Activated T-helper 1 cell treated with anti-CD3 and anti-CD28 coated beads, Interleukin-12 subunit alpha, Interleukin-12 subunit beta, Interleukin-2, Interleukin-4 antibody, amounts not matched to agents 30 ng/mL and 10 ng/mL and 1 ng/mL, durations not matched to agents 14 hours and 24 hours and 36 hours (primary cell): ENCODE measurements at places on chromosomes 1 and 21. TPM values are rescaled to one million over a fixed set of nuclear protein-coding genes. Genes with fewer than 3 reads are reported as not detected.
A peak's percentile ranks its signal among the peaks of the same experiment; 100 is the strongest.

DNA sequence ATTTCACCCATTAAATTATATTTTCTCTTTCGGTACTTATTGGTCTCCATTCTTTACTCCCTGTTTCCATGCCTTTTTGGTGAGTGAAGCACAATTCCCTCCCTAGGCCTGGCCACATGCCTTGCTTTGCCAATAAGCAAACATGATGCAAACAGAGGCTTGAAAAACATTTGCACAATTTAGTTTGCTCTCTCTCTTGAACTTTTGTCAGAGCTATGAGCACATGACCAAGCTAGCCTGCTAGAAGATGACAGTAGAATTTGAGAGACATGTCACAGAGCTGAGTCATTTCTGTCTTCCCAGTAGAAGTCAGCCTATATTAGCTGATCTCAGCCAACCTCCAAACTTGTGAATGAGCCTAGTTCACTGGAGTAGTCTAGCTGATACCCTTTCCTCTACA lies 24.6 kb downstream of the ANGPTL3 start:
- no peak for DNase-seq
- peaks cover 1% of the 10 kb centered on the region for H3K36me3 ChIP-seq
- H3K27me3 ChIP-seq = no peaks in the 10 kb centered on the region
- H3K27ac ChIP-seq = no peak overlapping the region

Gene HNRNPU
- total RNA-seq = 566 and 573 TPM in 2 replicates

Gene SPRR2B
- total RNA-seq = not detected in 2 replicates

DNA sequence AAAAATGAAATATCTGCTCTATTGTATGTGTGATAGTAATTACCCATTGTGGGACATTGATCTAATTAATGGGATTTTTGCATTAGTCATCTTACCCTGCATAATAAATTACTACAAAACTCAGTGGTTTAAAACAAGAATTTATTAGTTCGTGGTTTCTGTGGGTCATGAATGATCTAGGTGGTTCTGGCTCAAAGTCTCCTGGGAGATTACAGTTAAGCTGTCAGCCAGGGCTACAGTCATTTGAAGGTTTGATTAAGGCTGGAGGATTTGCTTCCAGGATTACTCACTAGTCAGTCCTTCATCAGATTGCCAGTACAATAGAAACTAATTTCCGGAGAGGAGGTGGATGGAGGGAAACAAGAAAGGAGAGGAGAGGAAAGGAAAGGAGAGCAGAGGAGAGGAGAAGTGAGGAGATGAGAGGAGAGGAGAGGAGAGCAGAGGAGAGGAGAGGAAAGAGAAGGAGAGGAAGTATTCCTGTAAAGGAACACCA lies 60.4 kb upstream of the TNFSF4 start:
- no peak overlapping the region for H3K27ac ChIP-seq
- H3K4me3 ChIP-seq = no peak overlapping the region
- no peaks in the 10 kb centered on the region for H3K36me3 ChIP-seq
- H3K4me1 ChIP-seq = no peaks in the 10 kb centered on the region

DNA sequence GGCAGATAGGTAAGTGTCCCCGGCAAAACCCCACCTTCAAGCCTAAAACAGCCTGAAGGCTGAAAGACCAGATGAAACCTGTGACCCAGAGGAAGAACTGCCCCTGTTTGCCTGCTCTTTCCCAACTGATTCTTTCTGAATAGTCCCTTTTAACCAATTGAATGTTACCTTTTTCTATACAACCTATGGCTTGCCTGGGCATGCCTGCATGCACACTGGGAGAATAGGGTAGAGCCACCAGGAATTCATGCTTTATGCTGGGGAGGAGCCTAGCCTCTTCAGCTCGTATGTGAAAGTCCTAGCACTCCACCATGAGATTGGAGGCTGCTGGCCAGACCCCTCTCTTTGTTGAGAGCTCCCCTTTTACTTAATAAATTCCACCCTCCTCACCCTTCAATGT lies 340.0 kb downstream of the PTBP2 start:
- H3K4me3 ChIP-seq = no peak overlapping the region
- H3K27me3 ChIP-seq = no peaks in the 10 kb centered on the region
- H3K36me3 ChIP-seq = no peaks in the 10 kb centered on the region
- H3K27ac ChIP-seq = no peak overlapping the region
- DNase-seq = no peak

DNA sequence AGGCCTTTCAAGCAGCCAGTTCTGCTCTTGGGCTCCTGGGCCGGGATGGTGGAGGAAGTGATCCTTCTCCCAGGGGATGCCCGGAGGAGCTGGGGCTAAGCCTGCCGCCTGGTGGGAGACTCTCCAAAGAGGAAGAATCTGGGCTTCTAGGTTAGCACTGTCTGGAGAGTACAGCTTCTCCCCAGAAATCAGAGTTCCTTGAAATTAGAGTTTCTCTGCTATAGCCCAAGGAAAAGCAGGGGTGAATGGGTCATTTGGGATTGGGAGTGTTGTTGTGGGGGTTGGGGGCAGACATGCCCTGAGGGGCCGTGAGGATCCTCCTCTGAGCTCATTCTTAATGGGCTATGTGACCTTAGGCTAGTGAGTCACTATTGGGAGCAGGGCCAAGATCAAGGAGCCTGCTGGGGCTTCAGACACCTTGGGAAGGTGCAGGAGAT lies 6.5 kb downstream of the LGR6 start:
- H3K4me3 ChIP-seq = no peak overlapping the region
- no peaks in the 10 kb centered on the region for H3K36me3 ChIP-seq
- peaks cover 32% of the 10 kb centered on the region for H3K27me3 ChIP-seq
- no peaks in the 10 kb centered on the region for H3K4me1 ChIP-seq
- H3K27ac ChIP-seq = no peak overlapping the region

Gene HHAT
- 0.67 and 0.73 TPM in 2 replicates for total RNA-seq

Gene NR0B2
- total RNA-seq = not detected in 2 replicates

GRCh38 chr1:8373581-8374241 lies 55.8 kb downstream of the SLC45A1 start:
- DNase-seq = no peak
- H3K27ac ChIP-seq = peak overlapping the region; percentile 44
- H3K36me3 ChIP-seq = peaks cover 2% of the 10 kb centered on the region
- H3K4me3 ChIP-seq = no peak overlapping the region
- no peaks in the 10 kb centered on the region for H3K27me3 ChIP-seq

DNA sequence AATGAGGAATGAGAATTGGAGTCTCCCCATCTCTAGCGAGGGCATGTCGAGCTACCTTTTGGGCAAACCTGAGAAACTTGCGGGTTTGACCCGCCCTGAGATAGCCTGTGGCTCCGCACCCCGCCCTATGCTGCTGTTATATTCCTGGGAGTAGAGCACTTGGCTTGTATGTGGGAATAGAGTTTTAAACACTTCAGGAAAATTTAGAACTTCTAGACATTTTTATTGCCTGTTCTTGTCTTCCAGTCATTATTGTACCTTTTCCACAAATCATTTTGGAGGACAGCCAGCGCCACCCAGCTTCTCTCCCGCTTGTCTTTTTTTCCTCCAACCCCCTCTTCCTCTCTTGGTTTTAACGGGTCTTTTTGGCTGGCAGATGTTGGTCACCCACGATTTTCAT lies 738 bp downstream of the GNPAT start:
- peaks cover 50% of the 10 kb centered on the region for H3K4me1 ChIP-seq
- H3K27me3 ChIP-seq = no peaks in the 10 kb centered on the region
- H3K36me3 ChIP-seq = peaks cover 44% of the 10 kb centered on the region
- peak overlapping the region; percentile 95 for H3K27ac ChIP-seq

DNA sequence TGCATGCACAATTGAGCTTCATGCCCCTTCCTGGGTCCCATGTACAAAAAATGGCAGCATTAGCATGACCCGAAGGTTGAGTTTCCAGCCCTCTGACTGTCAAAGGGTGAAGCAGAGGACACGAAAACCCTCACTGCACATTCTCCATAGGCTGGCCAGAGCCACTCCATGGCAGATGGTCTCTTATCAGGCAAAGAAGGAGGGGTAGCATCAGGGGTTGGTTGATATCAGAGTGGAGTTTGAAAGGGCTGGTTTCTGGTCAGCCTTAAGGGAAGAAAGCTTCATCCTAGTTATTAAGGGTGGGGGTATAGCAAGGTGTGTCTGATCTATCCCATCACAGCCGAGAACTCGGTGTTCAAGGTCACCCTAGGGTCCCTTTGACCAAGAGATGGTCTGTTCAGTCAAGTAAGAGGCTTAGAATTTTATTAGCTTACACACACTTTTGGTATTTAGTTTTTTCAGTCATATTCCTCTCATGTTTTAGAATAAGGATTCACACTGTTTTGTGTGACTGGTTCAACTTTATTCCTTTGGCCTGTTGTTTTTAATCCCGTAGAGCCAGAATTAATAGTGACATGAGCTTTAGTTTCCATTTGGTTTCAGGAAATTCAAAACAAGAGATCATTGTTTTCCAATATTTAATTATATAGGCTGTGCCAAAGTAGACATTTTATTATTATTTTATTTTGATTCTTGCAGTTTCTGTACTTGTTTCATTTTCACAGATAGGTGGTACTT lies 199.9 kb upstream of the FMN2 start:
- no peak for DNase-seq
- no peak overlapping the region for H3K4me3 ChIP-seq
- no peak overlapping the region for H3K27ac ChIP-seq

- H3K36me3 ChIP-seq = peaks cover 23% of the 10 kb centered on the region
- no peak for DNase-seq
- H3K4me1 ChIP-seq = peaks cover 75% of the 10 kb centered on the region
- peak overlapping the region; percentile 78 for H3K27ac ChIP-seq
- no peaks in the 10 kb centered on the region for H3K27me3 ChIP-seq
- no peak overlapping the region for H3K4me3 ChIP-seq
Observed at GRCh38 chr1:100441146-100441545, 88.8 kb downstream of the CDC14A start.

GRCh38 chr21:32611471-32611997 lies 643 bp downstream of the CFAP298 start:
- H3K36me3 ChIP-seq = peaks cover 8% of the 10 kb centered on the region
- H3K27ac ChIP-seq = peak overlapping the region; percentile 93
- peak overlapping the region; percentile 96 for H3K4me3 ChIP-seq
- peaks cover 8% of the 10 kb centered on the region for H3K4me1 ChIP-seq

DNA sequence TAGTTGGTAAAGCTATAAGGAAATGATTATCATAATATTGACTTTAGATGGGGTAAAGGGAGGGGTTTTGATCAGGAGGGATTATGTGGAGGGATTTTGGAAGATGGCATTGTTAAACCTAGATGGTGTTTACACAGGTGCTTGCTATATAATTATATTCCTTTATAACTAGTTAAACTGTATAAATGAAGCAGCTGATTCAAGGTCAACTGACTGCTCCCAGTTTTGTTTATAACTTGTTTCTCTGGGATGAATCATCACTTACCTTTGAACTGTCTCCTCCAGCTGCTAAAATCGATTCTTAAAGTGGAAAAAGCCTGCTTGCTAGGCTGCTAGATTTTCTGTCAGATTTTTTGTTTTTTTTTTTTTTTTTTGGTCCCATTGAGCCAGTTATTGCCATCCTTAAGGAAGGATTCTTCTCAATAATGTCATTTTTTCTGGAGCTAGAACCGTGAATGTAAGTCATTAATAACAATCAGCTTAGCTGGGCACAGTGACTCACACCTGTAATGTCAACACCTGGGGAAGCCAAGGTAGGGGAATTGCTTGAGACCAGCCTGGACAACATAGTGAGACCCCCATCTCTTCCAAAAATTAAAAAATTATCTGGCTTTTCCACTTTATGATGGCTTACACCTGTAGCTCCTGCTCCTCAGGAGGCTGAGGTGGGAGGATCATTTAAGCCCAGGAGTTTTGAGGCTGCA lies 153.2 kb downstream of the PIK3R3 start:
- no peak for DNase-seq
- no peaks in the 10 kb centered on the region for H3K4me1 ChIP-seq
- H3K27me3 ChIP-seq = no peaks in the 10 kb centered on the region

Gene HEYL
- 0.10 TPM in 2 replicates for total RNA-seq

Gene TSPEAR
- total RNA-seq = not detected in 2 replicates

- H3K4me3 ChIP-seq = no peak overlapping the region
- H3K27me3 ChIP-seq = peaks cover 9% of the 10 kb centered on the region
- H3K27ac ChIP-seq = no peak overlapping the region
- H3K36me3 ChIP-seq = no peaks in the 10 kb centered on the region
Observed at GRCh38 chr1:66078412-66078811, 285.7 kb downstream of the PDE4B start.

- no peak overlapping the region for H3K4me3 ChIP-seq
- peaks cover 22% of the 10 kb centered on the region for H3K27me3 ChIP-seq
- no peaks in the 10 kb centered on the region for H3K36me3 ChIP-seq
- DNase-seq = no peak
- H3K4me1 ChIP-seq = peaks cover 7% of the 10 kb centered on the region
- no peak overlapping the region for H3K27ac ChIP-seq
Observed at GRCh38 chr1:87201768-87202167, 126.9 kb upstream of the LMO4 start.

DNA sequence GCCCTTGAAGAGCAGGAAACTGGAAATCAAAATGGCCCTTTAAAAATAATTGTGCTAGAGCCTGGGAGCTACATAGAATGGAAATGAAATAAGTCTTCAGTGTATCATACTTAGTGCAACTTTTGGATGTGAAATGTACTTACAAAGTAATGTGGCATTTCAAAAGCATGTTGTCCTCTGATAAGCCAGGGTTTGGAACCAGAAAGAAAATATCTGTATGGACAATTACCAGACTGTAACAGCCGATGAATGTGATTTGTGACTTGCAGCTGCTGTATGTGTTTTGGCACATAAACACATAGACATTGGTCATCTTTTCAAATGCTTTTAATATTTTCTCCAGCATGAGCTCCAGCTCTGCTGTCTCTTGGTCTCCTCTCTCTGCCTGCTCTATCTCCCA lies 546.4 kb downstream of the OMA1 start:
- peaks cover 3% of the 10 kb centered on the region for H3K27me3 ChIP-seq
- no peaks in the 10 kb centered on the region for H3K36me3 ChIP-seq
- no peak overlapping the region for H3K27ac ChIP-seq
- H3K4me1 ChIP-seq = no peaks in the 10 kb centered on the region
- H3K4me3 ChIP-seq = no peak overlapping the region

- H3K4me3 ChIP-seq = no peak overlapping the region
- no peaks in the 10 kb centered on the region for H3K4me1 ChIP-seq
- H3K36me3 ChIP-seq = no peaks in the 10 kb centered on the region
- no peak for DNase-seq
- H3K27ac ChIP-seq = no peak overlapping the region
Observed at GRCh38 chr1:177209357-177209756, 38.6 kb downstream of the BRINP2 start.

Gene CNIH3
- total RNA-seq = 0.96 and 1.4 TPM in 2 replicates

Gene DTL
- total RNA-seq = 91.0 and 94.8 TPM in 2 replicates

- DNase-seq = no peak
- peaks cover 1% of the 10 kb centered on the region for H3K36me3 ChIP-seq
- peaks cover 32% of the 10 kb centered on the region for H3K4me1 ChIP-seq
- no peak overlapping the region for H3K27ac ChIP-seq
Observed at GRCh38 chr1:112710159-112710558, 3.2 kb upstream of the RHOC start.

DNA sequence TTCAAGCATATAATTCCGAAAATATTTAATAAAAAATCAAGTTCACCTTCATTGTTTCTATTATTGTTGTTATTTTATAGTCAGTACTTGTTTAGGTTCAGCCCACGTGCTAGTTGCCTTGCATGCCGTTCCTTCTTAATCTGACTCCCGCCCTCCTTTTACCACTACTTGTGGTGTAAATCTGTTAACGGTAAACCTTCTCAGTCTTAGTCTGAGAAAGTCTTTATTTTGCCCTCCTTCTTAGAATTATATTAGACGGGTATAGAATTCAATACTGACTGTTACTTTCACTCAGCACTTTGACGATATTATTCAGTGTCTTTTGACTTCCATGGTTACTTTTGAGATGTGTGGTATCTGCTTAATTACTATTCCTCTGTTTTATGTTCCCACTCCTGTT lies 104.8 kb downstream of the RGL1 start:
- no peak overlapping the region for H3K4me3 ChIP-seq
- H3K27me3 ChIP-seq = no peaks in the 10 kb centered on the region
- H3K36me3 ChIP-seq = peaks cover 21% of the 10 kb centered on the region
- H3K27ac ChIP-seq = no peak overlapping the region
- DNase-seq = no peak
- peaks cover 24% of the 10 kb centered on the region for H3K4me1 ChIP-seq
